NCI-H1092 (cell line): ENCODE measurements at places on chromosomes 5 and 9.

- DNase-seq: no peak
Observed at GRCh38 chr9:23582836-23583235, 243.2 kb downstream of the ELAVL2 start.

GRCh38 chr5:57324181-57324580, 150.3 kb downstream of the GPBP1 start:
- no peak for DNase-seq

- DNase-seq: no peak
Observed at GRCh38 chr9:107874137-107874536, 384.6 kb upstream of the KLF4 start.

GRCh38 chr5:165783024-165783423, 2277.6 kb downstream of the MAT2B start:
- DNase-seq: no peak

DNA sequence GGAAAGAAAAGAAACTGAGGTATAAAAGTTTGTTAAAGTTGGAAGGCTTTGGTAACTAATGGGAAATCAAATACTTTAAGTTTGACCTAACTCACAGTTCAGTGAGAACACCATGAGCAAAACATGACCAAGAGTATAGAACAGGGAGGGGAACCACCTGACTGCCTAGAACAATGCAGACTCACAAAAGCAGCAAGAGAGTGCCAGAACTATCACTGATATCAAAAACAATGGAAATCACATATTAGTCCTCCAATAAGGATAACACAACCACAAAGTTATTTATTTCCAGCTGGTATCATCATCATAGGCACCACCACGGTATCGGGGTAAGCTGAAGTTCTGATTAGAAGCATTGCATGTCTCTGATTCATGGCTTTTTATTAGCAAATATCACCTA, 77.5 kb downstream of the TRPM6 start:
- no peak for DNase-seq

GRCh38 chr5:17218353-17219005, 1.0 kb downstream of the BASP1 start:
- DNase-seq: no peak

DNA sequence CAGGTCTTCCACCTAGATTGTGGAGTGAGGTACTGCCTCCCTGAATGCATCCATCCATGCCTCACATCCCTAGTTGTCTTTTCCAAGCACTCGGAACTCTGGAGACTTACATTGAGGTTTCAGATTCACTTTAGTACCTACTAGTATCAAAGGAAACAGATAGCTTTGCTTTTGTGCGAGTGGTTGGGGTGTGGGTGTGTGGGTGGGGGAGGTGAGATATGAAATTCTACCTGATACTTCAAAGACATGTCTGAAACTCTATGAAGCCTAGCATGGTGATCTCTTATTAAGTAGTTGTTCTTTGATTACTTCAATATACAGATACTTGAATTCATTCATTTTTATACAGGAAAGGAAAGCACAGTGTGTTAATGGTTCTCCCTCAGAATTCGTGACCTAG, 64.4 kb downstream of the MCCC2 start:
- no peak for DNase-seq

DNA sequence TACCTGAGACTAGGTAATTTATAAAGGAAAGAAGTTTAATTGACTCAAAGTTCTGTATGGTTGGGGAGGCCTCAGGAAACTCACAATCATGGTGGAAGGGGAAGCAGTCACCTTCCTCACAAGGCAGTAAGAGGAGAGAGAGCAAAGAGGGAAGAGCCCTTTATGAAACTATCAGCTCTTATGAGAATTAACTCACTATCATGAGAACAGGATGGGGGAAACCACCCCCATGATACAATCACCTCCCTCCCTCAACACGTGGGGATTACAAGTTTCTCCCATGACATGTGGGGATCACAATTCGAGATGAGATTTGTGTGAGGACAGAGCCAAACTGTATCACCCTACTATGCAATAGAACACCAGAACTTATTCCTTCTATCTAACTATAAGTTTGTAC, 27.9 kb downstream of the CD274 start:
- DNase-seq: no peak

DNA sequence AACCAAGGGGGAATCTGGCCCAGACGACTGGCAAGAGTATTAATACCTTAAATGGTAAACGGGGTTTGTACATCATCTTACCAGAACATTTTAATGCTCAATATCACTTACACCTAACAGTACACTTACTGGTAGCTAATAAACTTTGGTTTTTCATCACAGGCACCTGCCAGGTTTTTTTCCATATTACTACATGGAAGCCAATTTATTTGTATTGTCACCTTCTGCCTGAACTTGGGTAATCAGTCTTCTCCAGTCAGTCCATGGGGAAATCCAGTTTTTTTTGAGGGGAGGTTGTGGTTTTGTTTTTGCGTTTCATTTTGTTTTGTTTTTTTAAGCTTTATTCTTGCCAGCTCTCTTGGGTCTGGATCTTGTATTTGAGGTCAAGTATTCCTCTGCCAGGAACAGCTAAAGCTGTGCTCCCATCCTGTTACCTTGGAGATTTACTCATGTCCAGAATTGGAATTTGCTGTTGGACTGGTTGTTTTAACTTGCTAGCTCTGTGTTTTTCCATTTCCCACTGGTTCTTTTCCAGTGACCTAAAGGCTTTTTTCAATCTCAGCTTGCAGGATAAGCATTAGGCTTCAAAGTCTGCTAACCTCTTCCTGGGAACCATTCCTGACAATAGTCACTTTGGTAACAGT, 11.1 kb upstream of the NADK2 start:
- DNase-seq: no peak

DNA sequence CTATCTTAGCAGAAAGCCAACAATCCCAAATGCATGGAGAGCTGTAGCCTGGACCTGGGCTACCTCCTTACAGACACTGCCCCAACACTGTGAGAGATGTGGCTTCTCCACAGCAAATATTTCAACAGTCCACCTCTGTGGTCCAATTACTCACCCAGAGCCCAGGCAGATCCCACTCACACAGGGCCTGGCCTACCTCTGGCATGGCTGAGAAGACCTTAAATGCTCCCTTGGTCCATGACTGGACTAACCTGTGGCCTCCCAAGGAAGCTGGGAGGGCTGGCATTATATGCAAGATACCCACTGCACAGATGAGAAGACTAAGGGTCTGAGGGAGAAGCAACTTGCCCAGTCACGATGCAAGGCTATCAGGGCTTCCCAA, 22.8 kb upstream of the SLC25A51 start:
- DNase-seq: no peak

GRCh38 chr5:71658916-71659662, 60.0 kb upstream of the CARTPT start:
- no peak for DNase-seq

GRCh38 chr5:138470322-138471051, 5.2 kb downstream of the EGR1 start:
- no peak for DNase-seq

DNA sequence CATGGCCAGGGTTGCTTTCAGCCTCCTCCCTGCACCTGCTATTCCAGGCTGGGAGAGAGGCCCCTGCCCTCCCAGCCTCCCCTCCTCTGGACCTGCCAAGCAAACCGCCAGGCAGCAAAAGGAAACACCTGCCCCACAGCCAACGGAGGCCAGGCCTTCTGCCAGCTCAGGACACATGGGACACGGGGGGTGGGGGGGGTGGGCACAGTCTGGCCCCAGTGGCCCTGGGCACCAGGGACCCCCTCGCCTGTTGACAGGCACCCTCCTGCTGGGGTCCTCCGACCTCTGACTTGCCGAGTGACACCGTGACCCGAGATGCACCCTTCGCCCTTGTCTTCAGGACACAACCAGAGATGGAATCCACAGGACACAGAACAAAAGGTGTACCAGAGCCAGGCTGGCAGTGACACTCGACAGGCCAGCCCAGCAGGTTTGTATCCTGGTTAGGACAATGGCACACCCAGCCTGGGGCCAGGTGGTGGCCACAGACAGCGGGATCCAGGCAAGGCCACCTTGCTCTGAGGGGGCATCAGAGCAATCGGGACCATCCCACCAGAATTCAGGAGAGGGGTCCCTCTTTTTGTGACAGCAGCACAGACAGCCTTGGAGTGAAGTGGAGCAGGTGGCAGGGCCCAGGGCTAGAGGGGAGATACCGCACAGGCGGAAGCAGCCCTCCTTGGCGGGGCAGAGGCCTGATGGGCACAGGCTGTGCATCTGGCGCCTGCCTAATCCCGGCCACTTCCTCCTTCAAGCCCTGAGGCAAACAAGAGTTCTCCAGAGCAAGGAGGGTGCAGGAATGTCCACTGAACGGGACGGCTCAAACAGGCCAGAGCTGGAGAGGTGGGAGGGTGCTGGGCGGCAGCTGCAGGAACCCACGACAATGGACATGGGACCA, 1.3 kb upstream of the TMEM210 start:
- DNase-seq: no peak

DNA sequence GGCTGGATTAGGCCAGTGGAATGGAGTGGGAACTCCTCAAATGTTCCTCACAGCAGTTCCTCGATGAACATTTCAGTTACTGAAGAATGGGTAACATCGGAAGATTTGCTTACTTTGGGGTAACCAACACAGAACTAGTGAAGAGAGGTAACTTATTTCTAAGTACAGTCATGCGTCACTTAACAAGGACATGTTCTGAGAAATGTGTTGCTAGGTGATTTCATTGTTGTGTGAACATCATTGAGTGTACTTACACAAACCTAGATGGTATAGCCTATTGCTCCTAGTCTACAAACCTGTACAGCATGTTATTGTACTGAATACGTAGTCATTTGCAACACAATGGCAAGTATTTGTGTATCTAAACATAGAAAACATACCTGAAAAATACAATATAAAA, 228.3 kb downstream of the MAST4 start:
- DNase-seq: no peak

DNA sequence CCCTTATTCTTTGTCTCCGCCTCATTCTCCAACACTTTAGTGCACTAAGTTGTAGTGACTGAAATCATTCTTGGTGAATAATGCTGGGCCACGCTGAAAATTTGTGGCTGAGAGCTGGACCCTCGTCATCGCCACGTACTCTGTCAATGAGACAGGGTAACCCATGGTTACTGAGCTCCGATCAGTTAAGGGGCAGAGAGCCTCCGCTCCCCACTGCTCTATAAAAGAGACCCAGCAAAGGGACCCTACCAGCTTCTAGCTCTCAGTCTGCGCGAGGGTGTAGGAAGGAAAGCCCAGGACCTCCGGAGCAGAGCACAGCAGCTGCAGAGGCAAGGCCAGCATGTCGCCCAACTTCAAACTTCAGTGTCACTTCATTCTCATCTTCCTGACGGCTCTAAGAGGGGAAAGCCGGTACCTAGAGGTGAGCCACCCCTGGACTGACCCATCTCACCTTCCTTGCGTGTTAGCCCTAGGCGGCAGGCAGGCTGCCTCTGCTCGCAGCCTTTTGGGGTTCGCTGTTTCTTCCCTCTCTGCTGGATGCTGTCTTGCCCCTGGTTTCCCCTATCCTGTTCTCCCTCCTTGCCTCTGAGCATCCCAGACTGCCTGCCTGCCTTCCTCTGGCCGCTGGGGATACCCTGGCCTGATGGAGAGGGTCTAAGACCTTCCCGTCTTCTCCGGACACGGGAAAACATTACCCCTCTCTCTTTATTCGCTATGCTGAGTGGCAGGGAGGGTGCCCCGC, at the start of gene CRHBP:
TSS of gene CRHBP (plus strand) at position 251 of the 742 bp plus-strand sequence. CDS start at position 341, 90 bp downstream.
- DNase-seq: no peak

DNA sequence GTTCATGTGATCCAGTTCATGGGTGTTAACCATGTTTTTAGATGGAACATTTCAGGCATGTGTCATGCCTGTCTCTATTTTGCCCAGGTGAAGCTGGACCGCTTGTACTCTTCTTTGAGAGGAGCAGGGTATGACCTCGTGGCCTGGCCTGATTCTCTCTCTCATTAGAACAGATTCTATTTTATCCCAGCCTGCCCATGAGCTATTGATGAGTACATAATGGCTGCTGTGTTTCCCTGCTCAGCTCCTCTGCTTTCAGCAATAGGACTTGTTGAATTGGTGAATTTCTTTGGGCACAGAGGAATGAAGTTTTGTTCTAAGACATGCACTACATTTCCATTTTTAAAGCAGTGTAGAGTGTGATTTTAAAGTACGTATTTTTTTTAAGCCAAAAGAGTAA, 86.2 kb downstream of the HACD4 start:
- DNase-seq: no peak

GRCh38 chr9:78677326-78677725, 380.4 kb downstream of the PSAT1 start:
- DNase-seq: no peak

DNA sequence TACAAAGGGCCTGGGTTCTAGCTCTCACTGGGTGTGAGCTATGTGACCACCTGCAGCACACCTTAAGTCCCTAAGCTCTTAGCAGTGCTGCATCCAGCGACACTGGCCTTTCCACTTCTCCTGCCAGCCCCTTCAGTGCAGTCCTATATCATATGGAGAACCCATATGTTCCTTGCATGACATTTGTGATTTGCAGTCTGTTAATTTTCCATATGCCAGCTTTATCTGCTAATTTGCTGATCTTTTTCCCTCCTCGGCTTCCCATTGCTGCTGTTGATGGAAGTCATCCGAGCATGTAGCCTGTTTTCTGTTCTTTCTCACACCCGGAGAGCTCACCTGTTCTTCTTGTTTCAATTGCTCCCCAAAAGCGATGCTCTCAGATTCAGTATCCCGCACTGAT, 23.2 kb downstream of the PRDM6 start:
- DNase-seq: no peak

- no peak for DNase-seq
Observed at GRCh38 chr9:98037357-98037756, 19.2 kb upstream of the NANS start.

DNA sequence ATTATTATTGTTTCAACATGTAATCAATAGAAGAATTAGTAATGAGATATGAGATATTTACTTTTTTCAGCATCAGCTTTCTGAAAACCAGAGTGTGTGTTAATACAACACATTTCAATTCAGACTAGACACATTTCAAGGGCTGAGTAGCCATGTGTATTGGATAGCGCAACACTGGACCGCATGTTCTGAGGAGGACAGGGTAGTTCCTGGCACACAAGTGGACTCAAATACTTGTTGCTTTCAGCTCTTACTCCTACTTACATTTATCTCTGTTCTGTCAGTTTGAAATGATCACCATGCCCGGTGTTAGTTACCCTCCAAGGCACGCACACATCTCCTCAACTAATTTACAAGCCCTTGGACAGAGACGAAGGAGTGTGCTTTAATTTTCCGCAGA, 126.6 kb downstream of the SLC24A2 start:
- DNase-seq: no peak

- no peak for DNase-seq
Observed at GRCh38 chr5:9170026-9170425, 375.8 kb downstream of the SEMA5A start.

GRCh38 chr5:94040591-94041148, 299.3 kb upstream of the POU5F2 start:
- DNase-seq: no peak

DNA sequence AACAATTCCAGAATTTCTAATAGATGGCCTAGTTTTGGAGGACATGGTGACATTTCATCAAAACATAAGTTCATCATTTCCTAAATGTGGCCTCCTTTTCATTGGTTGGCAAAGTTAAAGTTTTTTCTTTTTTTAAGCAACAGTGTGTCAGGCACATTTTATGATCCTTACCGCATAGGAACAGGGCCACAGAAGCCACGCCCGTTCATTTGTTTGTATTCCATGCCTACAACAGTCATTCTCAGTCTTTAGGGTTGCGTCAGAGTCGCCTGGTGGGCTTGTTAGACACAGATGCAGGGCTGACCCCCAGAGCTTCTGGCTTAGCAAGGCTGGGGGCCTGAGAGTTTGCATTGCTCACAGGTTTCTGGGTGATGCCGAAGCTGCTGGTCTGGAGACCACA, 130.2 kb downstream of the HSD17B3 start:
- no peak for DNase-seq
